ENCODE measurements at places on chromosomes 4 and X.
A peak's percentile ranks its signal among the peaks of the same experiment; 100 is the strongest.

GRCh38 chr4:85756938-85757337, 282.0 kb downstream of the ARHGAP24 start:
- no peak for DNase-seq

DNA sequence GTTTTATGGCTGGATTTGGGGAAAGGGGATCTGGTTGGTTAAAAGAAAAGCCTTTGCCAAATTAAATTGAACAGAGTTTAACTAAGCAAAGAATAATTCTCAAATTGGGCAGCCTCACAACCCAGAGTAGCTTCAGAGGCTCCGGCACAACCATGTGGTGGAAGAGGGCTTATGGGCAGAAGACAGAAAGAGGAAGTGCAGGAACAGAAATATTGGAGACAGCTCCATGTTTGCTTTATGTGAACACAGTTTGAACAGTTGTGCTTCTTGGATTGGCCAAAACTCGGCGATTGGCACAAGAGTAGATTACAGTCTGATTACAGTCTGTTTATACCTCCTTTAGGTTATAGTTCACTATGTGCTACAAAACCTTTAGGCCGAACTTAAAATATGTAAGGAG, 562.7 kb downstream of the TRIML1 start:
- DNase-seq = no peak

DNA sequence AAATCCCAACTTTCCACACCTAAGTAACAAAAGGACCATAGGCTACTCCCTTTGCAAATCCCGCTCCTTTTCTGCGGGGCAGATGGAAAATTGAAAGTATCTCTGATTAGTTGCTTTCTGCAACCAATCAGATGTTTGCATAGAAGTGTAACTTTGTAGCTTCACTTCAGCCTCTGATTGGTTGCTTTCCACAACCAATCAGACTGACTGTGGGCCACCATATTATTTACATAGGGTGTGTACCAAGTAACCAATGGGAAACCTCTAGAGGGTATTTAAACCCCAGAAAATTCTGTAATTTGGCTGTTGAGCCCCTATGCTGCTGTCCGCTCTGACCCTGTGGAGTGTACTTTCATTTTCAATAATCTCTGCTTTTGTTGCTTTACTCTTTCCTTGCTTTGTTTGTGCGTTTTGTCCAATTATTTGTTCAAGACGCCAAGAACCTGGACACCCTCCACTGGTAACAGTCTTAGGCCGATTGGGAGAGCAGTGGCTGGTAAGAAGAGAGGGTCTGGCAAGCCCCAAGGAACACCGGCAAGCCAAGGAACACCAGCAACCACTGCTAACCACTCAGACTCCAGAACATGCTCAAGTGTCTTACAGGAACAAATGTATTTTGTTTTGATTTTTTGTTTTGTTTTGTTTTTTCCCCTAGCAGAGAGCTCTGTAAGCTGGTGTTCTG, 125.5 kb upstream of the MAP3K15 start:
- DNase-seq = no peak

- no peak for DNase-seq
Observed at GRCh38 chr4:8306511-8307021, 37.0 kb downstream of the HTRA3 start.

GRCh38 chrX:119411959-119412358, 12.8 kb downstream of the SLC25A43 start:
- no peak for DNase-seq

- no peak for DNase-seq
Observed at GRCh38 chr4:182193311-182193710, 49.9 kb upstream of the TENM3 start.

GRCh38 chr4:104743215-104743653, 248.5 kb upstream of the CXXC4 start:
- DNase-seq = no peak

GRCh38 chr4:68606240-68606639, 30.1 kb upstream of the UGT2B17 start:
- no peak for DNase-seq

DNA sequence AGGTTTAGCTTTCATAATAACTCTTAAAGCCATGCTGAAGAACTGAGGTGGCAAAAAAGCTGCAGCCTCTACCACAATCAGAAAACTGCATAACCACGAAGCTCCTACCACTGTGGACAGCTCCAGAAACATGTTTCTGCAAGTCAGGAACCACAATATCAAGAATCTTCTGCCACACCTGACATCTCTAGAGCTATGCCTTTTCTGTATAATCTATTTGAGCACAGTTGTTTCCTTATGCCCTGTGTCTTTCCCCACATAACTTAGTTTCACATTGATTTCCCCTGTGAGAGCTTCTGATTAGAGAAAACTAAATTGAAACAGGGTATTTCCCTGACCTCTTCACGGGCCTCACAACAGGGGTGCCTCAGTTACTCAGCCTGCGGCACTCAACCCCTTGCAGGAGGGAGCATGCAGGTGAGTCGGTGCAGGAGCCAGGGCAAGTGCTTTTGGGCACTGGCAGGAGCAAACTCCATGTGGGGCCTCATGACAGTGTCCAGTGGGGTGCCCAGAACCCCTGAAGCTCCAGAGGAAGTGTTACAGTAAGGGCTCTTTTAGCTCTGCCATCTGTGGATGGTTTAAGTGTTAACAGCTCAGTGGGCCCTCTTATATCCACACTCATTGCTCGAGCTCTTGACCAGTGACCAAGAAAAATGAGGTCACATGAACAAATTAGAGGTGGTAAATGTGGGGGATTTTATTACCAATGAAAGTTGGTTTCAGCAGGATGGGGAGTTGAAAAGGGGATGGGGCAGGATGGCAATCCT, 132.8 kb upstream of the BMP3 start:
- peak; percentile 35 for DNase-seq

DNA sequence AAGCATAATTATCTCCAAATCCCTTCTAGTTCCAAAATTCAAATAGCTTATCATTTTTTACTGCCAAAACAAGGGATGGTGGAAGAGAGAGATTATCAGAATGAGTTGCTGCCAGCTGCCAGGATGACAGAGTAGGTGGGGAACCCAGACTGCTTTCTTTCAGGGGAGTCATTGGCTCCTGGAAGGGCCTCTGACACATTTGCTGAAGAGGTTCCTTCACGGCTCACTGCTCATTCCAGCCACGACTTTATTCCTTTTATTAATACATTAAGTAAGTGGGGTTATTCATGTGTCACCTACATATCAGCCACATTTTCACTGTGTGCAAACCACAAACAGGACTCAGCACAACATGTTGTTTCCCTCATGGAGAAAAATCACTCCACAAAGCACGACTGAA, 12.7 kb upstream of the SMIM43 start:
- no peak for DNase-seq

- no peak for DNase-seq
Observed at GRCh38 chr4:23083391-23083790, 390.7 kb downstream of the GBA3 start.

- no peak for DNase-seq
Observed at GRCh38 chr4:15586066-15586465, 69.1 kb downstream of the FBXL5 start.

- peak; percentile 32 for DNase-seq
Observed at GRCh38 chr4:45100956-45101818, 374.8 kb upstream of the GNPDA2 start.

- DNase-seq = no peak
Observed at GRCh38 chrX:57138674-57139073, 1.5 kb upstream of the SPIN2A start.

- DNase-seq = no peak
Observed at GRCh38 chr4:16952896-16953630, 54.6 kb upstream of the LDB2 start.

GRCh38 chr4:108796173-108796572, 33.3 kb upstream of the ETNPPL start:
- DNase-seq = no peak

- no peak for DNase-seq
Observed at GRCh38 chrX:78957768-78958130, 12.6 kb downstream of the P2RY10 start.

DNA sequence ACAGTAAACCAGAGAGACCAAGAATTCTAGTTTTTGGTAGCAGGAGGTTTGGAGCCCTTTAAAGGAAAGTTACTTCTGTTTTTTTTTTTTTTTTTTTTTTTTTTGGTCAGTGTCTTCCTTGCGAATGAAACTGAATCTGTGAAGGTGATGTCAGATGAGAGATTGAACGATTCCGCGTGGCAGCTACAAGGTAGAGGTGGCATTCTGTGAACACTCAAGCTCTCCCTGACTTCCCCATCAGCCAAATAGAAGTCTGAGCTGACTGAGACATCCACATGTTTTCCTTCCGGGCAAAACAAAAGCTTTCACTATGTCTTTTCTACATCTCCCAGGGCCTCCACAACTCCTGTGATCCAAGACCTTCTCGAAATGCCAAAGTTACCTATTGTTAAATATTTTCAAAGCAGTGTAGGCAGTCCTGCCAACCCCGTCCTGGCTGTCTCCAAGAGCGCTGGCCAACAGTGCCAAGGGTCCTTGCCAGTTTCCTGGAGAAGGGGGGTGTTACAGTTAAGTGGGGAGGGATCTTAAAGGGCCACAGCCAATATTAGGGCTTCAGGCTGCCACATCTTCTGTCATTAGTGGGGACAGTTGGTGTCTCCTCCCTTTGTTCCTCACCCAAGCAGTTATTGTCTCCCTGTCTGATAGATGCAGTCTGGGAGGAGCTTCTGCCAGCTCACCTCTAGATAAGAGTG, 102.9 kb upstream of the SLC34A2 start:
- no peak for DNase-seq

DNA sequence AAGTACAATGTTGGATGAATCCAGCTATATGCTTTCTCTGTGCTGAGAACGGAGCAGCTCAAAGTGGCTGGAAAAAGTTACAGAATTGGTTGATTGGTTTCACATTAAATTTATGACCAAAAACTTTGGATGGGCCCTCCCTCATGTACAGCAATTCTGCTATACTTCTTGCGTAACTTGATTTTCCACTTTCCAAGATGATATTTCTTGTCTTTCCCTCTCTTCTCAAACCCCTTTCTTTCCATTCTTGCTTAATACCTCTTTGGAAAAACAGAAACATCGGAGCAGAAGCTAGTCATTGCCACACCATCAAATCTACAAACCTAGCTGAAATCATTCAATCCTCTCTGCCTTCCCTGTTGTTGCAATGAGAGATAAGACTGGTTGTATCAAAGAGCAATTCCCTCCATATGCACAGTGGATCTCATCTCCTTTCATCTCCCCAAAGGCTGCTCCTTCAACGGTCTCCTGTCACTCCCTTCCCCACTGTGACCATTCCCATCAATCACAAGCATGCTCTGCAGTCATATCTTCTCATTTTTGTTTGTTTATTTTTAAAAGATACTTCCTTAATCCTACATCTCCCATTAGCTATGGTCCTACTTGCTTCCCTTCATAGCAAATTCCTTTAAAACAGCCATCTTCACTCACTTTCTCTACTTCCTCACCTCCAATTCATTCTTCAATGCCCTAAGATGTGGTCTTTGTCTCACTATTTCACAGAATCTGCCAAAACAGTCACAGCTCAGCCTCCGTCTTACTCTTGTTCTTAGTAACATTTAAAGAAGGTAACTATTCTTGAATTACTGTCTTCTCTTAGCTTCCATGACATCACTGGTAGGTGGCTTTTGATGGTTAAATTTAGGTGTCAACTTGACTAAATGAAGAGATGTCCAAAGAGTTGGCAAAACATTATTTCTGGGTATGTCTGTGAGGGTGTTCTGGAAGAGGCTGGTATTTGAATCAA, 145.5 kb downstream of the FAM13A start:
- no peak for DNase-seq

DNA sequence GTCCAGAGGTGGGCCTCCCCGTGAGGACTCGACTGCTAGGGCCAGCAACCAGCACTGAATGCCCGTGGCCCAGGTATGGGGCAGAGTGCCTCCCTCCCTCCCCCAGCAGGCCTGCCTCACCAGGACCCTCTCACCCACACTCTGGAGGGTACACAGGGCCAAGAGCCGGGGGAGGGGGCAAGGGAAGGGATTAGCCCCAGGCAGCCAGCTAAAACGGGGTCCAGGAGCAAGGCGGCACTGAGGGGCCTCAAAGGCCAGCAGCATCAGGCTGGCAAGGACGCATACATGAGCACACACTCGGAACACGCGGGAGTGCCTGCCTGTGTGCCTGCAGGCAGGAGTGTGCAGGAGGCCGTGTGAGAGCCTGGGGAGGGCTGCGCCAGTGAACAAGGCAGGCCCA, 18.3 kb upstream of the DUSP9 start:
- DNase-seq = no peak

- peak; percentile 95 for DNase-seq
Observed at GRCh38 chr4:128241425-128241913, 46.1 kb downstream of the PGRMC2 start.

GRCh38 chr4:78691971-78692821, 84.0 kb upstream of the BMP2K start:
- DNase-seq = no peak

GRCh38 chr4:109113521-109113920, 188.9 kb downstream of the COL25A1 start:
- no peak for DNase-seq

GRCh38 chr4:26791346-26791745, 69.3 kb upstream of the STIM2 start:
- no peak for DNase-seq

DNA sequence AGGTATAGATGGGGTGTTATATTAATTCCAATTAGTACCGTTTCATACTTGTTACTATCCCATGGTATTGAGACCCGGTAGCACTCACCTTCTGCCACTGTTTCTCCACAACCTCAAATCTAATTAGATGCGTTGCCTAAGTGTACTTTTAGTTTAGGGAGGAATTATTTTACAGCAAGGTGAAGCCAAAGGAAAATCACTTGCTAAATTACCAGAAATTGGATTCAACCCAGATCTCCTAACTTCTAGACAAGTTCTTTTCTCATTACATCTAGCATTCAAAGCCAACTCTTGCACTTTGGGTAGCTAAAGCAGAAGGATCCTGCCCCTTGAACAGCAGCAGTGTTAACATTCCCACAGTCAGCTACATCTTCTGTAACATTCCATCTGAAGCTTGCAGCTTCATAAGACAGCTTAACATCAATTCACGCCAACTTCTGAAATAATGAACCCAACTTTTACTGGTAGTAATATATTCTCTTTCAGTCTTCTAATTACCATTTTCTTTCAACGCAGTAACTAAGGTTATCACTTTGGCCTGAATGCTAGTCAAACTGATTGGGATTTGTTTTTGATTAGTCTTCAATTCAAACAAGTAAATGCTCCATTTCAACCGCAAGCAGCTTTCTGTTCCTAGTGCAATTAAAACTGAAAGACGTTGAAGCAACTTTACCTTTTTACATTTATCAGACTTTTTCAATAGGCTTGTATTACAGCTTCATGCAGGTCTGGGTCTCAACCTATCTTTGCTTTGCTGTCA, 934 bp upstream of the SEC31A start:
- no peak for DNase-seq

DNA sequence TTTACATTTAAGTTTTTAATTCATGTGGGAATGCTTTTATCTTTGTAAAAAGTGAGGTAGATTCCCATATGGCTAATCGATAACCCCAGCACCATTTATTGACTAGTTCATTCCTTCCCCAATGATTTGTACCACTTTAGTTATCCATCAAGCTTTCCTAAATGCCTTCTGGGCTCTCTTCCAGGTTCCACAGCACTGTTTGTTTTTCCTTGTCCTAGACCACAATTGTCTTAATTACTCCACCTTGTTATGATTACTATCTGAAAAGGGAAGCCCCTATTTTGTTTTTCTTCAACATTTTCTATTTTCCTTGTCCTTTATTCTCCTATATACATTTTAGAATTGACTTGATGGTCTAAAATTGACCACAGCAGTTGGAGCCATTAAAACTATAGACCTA, 48.5 kb upstream of the GPRIN3 start:
- no peak for DNase-seq
